ENCODE measurements at places on chromosomes 3 and 15. TPM values are rescaled to one million over a fixed set of nuclear protein-coding genes. Genes with fewer than 3 reads are reported as not detected.

DNA sequence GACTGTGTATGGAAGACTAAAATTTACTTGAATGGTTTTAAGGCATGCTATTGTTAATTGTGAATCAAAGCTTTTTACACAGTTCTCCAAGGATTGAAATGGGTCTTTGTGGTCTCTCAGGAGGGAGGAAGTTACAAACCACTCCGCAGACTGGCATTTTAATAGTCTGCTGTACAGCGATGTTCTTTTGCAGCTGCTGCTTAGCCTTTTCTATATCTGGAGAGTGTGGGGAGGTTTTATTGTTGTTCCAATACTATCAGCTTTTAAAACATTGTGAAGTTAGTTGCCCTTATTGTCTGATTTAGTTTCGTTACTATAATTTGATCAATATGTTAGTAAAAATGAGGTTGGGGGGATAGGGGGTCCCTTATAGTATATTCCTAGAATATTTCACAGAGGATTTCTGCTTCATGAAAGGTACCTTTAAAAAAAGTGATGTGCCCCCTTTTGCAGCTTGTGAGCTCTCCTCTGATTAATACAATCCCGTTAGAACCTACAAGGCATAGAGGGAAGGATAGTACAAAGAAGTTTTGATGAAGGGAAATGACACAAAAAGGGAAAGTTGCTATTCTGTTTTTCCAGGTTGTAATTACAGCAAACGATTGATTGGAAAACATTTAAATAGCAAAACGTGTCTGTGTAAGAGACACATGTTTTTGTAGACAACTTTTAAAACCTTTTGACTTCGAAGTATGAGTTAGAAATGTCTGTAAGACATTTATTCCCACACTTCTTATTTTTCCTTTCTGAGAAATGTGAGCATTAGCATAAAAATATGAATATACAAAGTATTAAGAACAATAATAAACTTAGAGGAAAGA, 158.3 kb upstream of the CGNL1 start:
- no peak overlapping the region for H3K27ac ChIP-seq
- DNase-seq: no peak
- H3K36me3 ChIP-seq: no peaks in the 10 kb centered on the region
- H3K4me3 ChIP-seq: no peak overlapping the region
- H3K27me3 ChIP-seq: no peaks in the 10 kb centered on the region

DNA sequence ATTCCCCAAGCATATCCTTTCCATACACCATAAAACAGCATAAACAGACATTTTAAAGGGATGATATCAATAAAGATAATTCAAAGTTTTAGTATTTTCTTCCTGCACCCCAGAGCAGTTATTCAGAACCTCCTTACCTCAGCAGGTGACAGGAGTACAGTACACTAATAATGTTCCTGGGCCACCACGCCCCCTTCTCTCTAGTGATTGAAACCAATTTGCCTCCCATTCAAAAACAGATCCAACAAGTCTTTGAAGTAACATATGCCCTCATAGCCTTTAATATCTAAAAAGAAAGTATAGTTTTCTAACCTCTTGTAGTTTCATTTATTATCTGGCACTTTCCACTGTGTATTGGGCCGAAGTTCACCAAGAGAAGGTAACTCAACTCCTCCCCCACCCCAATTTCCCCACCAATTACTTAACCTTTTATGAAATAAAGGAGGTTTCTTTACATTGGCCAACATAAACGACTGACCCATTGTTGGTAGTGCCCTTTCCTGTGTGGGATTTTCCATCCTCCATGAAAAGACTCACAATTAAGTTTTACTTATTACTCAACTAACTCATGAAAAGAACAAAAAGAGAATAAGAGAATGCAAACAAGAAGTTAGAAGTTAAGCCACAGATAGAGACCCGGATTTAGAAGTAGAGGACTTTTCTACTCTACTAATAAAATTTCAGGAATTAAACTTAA, 5.0 kb upstream of the ATP8B4 start:
- no peak overlapping the region for H3K4me3 ChIP-seq
- no peaks in the 10 kb centered on the region for H3K36me3 ChIP-seq
- peaks cover 8% of the 10 kb centered on the region for H3K4me1 ChIP-seq
- no peak overlapping the region for H3K27ac ChIP-seq
- H3K27me3 ChIP-seq: no peaks in the 10 kb centered on the region

- no peak for DNase-seq
- no peak overlapping the region for H3K27ac ChIP-seq
- no peak overlapping the region for H3K4me3 ChIP-seq
Observed at GRCh38 chr3:62057339-62058047, 315.9 kb downstream of the FEZF2 start.

- H3K4me1 ChIP-seq: peaks cover 9% of the 10 kb centered on the region
- H3K27ac ChIP-seq: no peak overlapping the region
- H3K27me3 ChIP-seq: no peaks in the 10 kb centered on the region
- no peaks in the 10 kb centered on the region for H3K36me3 ChIP-seq
- no peak overlapping the region for H3K4me3 ChIP-seq
- DNase-seq: no peak
Observed at GRCh38 chr3:15367059-15367458, 34.7 kb upstream of the SH3BP5 start.

GRCh38 chr3:142898346-142899213, 9.7 kb upstream of the PCOLCE2 start:
- no peak overlapping the region for H3K27ac ChIP-seq
- no peak overlapping the region for H3K4me3 ChIP-seq
- no peaks in the 10 kb centered on the region for H3K36me3 ChIP-seq
- no peaks in the 10 kb centered on the region for H3K27me3 ChIP-seq
- no peaks in the 10 kb centered on the region for H3K4me1 ChIP-seq

GRCh38 chr15:92671406-92671805, 15.8 kb upstream of the FAM174B start:
- DNase-seq: no peak
- H3K4me3 ChIP-seq: no peak overlapping the region
- no peaks in the 10 kb centered on the region for H3K4me1 ChIP-seq
- H3K36me3 ChIP-seq: no peaks in the 10 kb centered on the region
- H3K27ac ChIP-seq: no peak overlapping the region

DNA sequence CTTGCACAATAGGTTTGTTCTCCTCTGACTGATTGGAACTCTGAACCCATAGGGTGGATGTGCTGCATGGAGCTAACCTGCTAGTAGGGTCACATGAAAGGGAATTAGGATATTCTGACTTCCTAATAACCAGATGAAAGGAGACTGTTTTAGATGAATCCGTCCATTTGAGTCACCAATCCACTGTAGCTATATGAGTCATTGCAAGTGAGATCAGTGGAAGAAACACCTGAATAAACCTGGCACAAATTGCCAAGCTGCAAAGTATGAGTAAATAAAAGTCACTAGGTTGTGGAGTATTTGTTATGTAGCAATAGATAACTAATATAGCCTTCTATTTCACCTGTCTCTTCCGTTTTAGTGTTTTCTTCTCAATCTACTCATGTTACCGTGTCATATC, 584.4 kb downstream of the PDCD6IP start:
- no peak overlapping the region for H3K4me3 ChIP-seq
- H3K27me3 ChIP-seq: no peaks in the 10 kb centered on the region
- no peak overlapping the region for H3K27ac ChIP-seq
- H3K36me3 ChIP-seq: no peaks in the 10 kb centered on the region
- H3K4me1 ChIP-seq: no peaks in the 10 kb centered on the region

- H3K36me3 ChIP-seq: peaks cover 22% of the 10 kb centered on the region
- DNase-seq: no peak
- H3K4me1 ChIP-seq: peaks cover 12% of the 10 kb centered on the region
Observed at GRCh38 chr3:45608885-45609284, 14.3 kb downstream of the LIMD1 start.

DNA sequence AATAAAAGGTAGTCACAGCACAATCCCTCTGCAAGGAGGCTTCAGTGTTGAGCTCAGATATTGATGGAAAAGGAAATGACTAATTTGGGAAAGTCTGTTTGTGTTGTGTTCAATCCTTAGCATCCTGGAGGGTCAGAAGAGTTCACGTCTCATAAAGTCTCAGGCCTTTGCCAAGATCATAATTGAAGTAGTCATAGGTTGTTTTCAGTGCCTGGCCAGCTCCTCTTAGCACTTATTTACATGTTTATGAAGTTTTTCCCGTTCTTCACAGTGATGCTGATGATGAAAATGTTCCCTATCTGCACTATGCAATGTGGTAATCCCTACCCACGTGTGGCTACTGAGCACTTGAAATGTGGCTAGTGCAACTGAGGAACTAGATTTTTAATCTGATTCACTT, 61.6 kb upstream of the TGFBR2 start:
- no peak for DNase-seq
- H3K27ac ChIP-seq: no peak overlapping the region
- no peak overlapping the region for H3K4me3 ChIP-seq
- H3K27me3 ChIP-seq: no peaks in the 10 kb centered on the region

DNA sequence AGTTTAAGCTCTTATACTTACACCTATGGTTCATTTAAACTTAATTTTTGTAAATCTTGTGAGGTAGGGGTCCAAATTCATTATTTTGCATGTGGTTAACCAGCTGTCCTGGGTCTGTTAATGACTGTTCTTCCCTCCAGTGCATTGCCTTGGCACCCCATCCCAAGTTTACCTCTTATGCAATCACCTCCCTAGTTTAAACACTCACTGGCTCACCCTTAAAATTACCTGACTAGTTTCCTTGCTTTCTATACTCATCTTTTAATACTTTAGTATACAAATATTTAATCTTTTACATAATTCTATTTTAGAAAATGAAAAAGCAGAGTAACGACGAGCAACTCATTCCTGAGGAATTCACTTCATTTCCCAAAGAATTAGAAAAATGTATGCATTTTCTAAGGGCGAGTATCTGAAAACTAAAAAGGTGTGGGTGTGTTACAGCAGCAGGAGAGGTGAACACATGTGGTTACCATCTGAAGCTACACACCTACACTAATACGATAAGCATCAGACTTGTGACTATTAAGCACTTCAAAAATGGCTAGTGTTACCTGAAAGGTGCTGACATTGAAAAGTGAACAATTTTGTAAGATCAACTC, 33.7 kb downstream of the TJP1 start:
- H3K36me3 ChIP-seq: no peaks in the 10 kb centered on the region
- no peak for DNase-seq
- no peaks in the 10 kb centered on the region for H3K4me1 ChIP-seq

- no peak overlapping the region for H3K4me3 ChIP-seq
- no peak for DNase-seq
- no peaks in the 10 kb centered on the region for H3K36me3 ChIP-seq
- H3K27ac ChIP-seq: no peak overlapping the region
- H3K4me1 ChIP-seq: no peaks in the 10 kb centered on the region
Observed at GRCh38 chr3:147812186-147812911, 403.2 kb downstream of the ZIC1 start.

- no peak overlapping the region for H3K27ac ChIP-seq
- H3K36me3 ChIP-seq: no peaks in the 10 kb centered on the region
- DNase-seq: no peak
- no peaks in the 10 kb centered on the region for H3K27me3 ChIP-seq
- no peak overlapping the region for H3K4me3 ChIP-seq
Observed at GRCh38 chr3:107085261-107085660, 292.0 kb upstream of the CCDC54 start.

- DNase-seq: no peak
- no peaks in the 10 kb centered on the region for H3K36me3 ChIP-seq
- no peaks in the 10 kb centered on the region for H3K27me3 ChIP-seq
- H3K27ac ChIP-seq: peak overlapping the region; percentile 64
- peaks cover 5% of the 10 kb centered on the region for H3K4me1 ChIP-seq
Observed at GRCh38 chr3:52983336-52983807, 62.5 kb downstream of the SFMBT1 start.

DNA sequence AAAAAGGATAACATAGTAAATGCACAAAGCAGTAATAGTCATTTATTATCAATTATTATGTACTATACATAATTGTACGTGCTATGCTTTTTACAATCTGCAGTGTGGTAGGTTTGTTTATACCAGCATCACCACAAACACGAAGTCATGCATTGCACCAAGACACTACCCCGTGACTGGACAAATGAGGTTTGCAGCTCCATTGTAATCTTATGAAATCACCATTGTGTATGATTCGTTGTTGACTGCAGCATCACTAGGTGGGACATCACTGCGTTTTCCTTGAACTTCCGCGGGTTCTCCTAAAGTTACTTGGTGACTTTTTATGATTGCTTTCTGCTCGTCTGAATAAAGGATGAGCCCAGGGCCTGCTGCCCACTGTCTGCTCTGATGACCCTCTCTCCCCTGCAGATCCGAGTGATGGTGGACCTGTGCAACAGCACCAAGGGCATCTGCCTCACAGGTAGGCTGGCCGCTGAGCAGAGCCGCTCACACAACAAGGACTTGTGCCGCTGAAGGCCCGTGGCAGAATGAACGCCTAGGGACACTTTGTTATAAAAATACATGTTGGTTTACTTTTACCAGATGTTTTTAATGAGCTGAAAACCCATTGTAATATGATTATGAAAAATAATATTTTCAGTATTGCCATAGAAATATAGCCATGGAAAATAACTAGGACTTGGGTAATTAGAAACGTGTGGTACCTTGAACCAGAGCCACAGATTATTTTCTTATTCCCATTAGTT, 35.8 kb downstream of the GLDN start:
- H3K4me3 ChIP-seq: no peak overlapping the region
- no peaks in the 10 kb centered on the region for H3K27me3 ChIP-seq
- no peak for DNase-seq
- no peaks in the 10 kb centered on the region for H3K4me1 ChIP-seq

DNA sequence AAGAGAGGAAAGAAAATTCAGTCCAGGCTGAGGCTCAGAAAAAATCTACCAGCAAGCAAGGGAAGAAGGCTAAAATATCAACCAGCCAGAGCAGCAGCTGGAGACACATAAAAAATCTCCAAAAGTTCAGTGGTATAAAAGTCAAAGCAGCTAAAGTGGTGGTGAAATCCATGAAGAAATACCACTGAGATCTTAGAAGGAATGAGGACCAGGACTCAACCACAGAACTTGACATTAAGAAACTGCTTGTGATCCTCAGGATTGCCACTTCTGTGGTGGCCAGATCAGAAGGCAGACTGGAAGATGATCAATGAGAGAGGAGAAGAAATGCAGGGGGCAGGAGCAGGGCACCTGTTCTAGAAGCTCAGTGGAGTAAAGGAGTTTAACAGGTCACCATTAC, 22.5 kb downstream of the CNTN3 start:
- no peak overlapping the region for H3K4me3 ChIP-seq
- H3K27ac ChIP-seq: no peak overlapping the region
- H3K4me1 ChIP-seq: no peaks in the 10 kb centered on the region
- no peaks in the 10 kb centered on the region for H3K36me3 ChIP-seq
- DNase-seq: no peak

The RTP3 gene
- total RNA-seq: not detected

The SMCO1 gene
- not detected for total RNA-seq

The CCR9 gene
- total RNA-seq: not detected

The GOLGA6L7 gene
- not detected for total RNA-seq

The LRRC2 gene
- total RNA-seq: not detected
